ENCODE measurements at places on chromosomes 2 and 18.

DNA sequence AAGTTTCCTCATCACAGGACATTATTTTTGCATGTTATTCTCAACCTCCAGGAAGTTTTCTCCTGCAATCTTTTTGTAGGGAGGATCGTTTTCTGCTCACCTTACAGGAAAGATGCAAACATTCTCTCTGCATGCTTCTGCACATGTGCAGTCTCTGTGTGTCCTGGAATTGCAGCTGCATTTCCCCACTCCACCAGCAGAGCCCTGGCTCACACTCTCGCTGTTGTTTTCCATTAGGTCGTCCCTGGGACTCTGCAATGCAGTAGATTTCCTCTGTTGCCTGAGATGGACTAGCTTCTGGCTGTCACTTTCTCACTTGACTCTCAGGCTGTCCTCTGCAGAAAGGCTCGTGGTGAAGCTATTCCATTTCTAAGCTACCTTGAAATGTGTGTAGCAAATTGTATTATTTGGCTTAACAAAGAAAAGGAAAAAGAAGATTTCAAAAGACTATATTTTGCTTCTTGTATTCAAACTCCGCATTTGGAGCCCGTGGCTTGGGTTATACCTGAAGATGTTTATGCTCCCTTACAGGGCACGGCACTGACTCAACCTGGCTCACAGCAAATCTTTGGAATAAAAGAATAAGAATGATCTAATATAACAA is 346.7 kb downstream of the RAD51AP2 start:
- no peak for DNase-seq

GRCh38 chr2:226703514-226703913 is 96.1 kb downstream of the IRS1 start:
- no peak for DNase-seq

- no peak for DNase-seq
Measured at GRCh38 chr2:65671670-65672242, 239.4 kb upstream of the SPRED2 start.

DNA sequence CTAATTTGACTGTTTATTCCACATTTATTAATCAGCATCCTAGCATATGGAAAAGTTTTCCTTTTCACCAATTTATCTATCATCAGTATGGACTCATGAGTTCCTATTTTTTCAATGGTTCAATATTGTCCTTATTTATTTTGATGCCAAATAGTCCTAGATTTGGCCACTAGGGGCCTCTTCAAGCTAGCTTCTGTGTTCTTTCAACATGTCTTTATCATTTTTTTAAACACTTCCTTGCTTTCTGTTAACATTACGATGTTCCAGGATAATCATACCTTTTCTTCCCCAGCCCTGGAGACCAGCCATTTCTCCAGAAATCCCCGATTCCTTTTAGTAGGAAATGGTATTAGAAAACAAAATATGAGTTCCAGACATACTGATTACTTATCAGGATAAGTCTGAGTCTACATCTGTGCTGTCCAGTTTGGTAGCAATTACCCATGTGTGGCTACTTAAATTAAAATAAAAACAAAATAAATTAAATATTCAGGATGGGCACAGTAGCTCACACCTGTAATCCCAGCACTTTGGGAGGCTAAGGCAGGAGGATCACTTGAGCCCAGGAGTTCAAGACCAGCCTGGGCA is 70.6 kb downstream of the RPE start:
- DNase-seq: peak; percentile 5

GRCh38 chr2:199443589-199444130 is 14.1 kb downstream of the SATB2 start:
- no peak for DNase-seq

GRCh38 chr2:189372688-189373257 is 68.5 kb upstream of the WDR75 start:
- DNase-seq: no peak

- DNase-seq: no peak
Measured at GRCh38 chr2:218516614-218517013, 51.5 kb downstream of the USP37 start.
